Body of pancreas (tissue), 4 donors: ENCODE measurements at places on chromosomes 1 and 21.

DNA sequence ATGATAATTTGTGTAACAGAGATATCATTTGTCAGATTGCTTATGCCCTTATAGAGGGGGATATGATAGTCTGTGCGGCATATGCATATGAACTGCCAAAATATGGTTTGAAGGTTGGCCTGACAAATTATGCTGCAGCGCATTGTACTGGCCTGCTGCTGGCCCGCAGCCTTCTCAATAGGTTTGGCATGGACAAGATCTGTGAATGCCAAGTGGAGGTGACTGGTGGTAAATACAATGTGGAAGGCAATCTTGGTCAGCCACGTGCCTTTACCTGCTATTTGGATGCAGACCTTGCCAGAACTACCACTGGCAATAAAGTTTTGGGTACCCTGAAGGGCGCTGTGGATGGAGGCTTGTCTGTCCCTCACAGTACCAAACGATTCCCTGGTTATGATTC lies 82.4 kb downstream of the ZMYM4 start:
- DNase-seq = no peak

- no peak for DNase-seq
Measured at GRCh38 chr1:111611986-111612385, 7.6 kb upstream of the RAP1A start.

DNA sequence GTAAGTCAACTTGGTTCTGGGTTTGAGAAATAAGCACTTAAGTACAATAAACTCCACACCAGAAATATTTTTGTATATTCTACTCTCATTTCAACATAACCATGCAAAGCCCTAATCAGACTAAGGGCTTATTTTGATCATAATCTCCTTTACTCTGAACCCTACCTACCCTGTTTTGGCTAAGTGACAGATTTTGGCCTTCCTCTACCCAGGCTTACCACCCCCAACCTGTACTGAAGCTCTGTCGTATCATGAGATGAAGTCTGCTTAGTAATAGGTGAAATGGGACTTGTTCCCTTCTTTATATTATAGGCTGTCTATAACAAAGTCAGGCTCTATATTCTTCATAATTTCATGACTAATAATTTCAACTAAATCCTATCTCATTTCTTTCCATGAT lies 135.5 kb downstream of the RERE start:
- DNase-seq = no peak

DNA sequence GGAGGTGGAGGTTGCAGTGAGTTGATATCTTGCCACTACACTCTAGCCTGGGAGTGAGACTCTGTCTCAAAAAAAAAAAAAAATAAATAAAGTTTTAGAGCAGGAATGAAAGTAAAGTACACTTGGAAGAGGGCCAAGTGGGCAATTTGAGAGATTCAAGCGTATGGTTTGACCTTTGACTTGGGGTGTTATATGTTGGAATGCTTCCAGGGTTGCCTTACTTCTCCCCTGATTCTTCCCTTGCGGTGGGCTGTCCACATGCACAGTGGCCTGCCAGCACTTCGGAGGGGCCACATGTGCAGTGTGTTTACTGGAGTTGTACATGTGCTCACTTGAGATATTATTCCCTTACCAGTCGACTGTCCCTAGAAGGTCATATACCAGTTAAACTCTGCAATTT lies 295.5 kb upstream of the PROX1 start:
- no peak for DNase-seq

DNA sequence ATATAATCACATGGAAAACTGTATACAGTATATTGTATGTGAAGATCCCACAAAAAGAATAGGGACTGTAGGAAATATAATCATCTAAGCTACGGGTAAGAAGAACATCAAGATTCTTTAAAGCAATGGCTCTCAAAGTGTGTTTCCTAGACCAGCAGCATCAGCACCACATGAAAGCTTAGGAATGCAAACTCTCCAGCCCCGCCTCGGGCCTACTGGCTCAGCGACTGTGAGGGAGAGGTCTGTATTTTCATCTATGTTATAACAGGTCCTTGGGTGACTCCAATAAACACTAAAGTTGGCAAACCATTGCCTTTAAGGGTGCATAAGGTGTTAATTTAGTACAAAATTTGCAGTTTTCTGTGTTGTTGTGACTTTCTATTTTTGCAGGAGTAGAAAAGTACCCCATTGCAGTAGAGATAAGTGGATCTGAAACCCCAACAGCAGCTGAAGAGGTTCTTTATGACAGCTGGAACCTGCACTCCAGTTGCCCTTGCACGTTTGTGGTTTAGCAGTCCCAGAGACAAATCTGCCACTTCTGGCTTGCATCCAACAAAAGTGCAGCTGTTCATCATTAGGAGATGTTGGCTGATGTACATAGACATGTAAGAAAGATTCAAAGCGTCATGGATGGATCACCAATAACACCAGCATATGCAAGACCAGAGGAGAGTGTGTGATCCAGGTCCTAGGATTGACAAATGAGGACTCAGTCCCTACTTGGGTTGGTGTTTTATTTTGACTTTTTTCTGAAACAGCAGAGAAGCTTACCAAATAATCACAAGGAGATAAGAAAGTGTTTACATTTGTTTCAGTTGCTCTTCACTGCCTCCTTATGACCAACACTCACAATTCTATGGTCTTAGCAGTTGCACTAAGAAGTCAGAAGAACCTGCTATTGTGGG lies 15.9 kb upstream of the IFNAR1 start:
- peak; percentile 6 for DNase-seq

DNA sequence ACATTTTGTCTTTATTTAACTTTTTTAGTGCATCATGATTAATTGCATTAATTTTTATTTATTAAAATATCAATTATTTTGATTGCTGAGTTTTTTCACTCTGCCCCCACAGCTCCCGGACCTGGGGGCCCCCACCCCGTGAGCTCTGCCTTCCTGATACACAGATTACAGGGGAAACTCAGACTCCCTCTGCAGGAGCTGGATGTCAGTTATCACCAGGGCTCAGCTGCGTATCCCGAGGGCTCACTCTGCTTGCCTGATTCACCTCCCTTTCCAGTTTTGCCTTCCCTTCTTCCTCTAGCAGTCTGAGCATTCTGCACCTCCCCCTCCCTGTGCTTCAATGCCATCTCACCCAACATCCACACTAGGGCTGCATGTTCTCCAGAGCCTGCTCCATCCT lies 98.2 kb downstream of the ATP1A1 start:
- DNase-seq = no peak

GRCh38 chr1:173628888-173629287 lies 6.2 kb upstream of the TEX50 start:
- DNase-seq = no peak

DNA sequence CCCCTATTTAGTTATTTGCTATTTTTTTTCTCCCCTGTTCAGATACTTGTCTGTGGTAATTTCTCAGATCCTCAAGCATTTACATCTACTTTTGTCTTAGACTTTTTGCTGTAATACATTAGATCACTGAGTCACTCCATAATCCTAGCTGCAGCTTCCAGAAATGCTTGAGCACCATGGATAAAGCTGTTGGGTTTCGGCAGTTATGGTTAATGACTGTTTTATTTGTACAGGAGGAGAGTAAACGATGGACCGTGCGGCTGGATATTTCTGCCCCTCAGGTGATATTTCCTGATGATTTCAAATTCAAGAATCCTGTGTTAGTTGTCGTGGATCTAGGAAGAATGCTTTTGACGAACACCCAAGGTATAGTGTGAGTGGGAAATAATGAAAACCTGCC lies 42.9 kb downstream of the VPS13D start:
- DNase-seq = no peak

- no peak for DNase-seq
Measured at GRCh38 chr1:92833840-92834239, 2.0 kb downstream of the RPL5 start.

GRCh38 chr1:98278055-98278454 lies 357.2 kb upstream of the DPYD start:
- no peak for DNase-seq

- DNase-seq = no peak
Measured at GRCh38 chr1:230752407-230752806, 5.2 kb downstream of the CAPN9 start.

GRCh38 chr1:197391303-197392226 lies 123.5 kb downstream of the CRB1 start:
- no peak for DNase-seq

DNA sequence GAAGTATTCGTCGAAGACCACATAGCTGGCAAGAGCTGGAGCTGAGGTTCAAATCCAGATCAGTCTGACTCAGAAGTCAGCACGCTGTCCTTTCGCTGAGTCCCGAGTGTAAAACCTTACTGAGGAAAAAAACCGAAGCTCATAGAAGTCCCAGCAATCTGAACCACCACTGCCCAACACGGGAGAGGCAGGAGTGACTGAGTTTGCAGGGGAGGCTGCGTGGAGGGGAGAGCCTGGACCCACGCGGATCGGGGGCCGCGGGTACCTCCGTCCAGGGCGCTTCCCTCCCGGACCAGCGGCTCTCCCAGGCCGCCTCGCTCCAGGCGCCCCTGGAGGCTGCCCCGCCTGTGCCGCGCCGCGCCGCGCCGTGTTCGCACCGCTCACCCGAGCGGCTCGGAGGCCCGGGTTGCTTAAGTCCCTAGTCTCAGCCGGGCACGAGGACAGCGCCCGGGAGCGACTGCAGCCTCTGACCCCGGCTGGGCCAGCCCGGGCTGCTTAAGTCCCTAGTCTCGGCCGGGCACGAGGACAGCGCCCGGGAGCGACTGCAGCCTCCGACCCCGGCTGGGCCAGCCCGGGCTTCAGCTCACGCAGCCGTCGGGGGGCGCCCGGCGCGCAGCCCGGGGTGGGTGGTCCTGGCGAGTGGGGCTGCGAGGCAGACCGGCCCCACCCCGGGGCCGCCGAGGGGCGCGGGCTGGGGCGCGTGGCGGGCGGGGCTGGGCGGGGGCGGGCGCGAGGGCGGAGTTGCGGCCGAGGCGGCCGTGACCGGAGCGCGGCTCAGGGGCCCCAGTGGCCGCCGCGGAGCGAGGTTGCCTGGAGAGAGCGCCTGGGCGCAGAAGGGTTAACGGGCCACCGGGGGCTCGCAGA lies at the start of gene ADAMTSL4:
ADAMTSL4 (plus strand) TSS at position 777 of the 864 bp plus-strand sequence. CDS start 2,881 bp downstream, outside the sequence.
- no peak for DNase-seq

- DNase-seq = no peak
Measured at GRCh38 chr1:22447621-22448111, 4.0 kb upstream of the ZBTB40 start.

DNA sequence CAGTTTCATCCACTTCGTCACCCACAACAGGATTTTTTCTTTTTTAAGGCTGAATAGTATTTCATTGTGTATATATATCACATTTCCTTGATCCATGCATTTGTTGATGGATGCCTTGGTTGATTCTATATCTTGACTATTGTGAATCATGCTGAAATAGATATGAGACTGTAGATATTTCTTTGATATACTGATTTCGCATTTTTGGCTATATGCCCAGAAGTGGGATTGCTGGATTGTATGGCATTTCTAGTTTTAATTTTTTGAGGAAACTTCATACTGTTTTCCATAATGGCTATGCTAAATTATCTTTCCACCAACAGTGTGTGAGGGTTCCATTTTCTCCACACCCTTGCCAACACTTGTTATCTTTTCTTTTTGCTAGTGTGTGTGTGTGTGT lies 5.0 kb downstream of the GUCA2B start:
- no peak for DNase-seq

DNA sequence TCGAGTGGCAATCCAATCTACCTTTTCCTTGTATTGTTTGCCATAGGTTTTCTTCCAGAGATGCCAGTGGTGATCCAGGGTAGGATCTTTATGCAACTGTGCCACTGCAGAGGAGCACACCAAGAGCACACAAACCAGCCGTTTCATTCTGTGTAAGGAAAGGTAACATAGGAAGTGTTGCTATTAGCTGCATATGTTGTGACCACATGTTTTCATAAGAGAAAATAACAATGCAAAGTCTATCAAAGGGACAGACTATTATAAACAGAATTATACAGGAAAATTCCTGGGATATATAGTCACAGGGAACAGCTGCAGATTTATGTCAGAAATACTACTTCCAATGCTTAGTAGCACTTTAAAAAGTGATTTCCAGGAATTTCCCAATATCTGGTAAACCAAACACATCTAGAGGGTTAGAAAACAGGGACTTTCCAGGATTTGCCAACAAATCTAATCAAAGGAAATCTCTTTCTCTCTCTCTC lies 919 bp downstream of the CTSS start:
- no peak for DNase-seq

- DNase-seq = no peak
Measured at GRCh38 chr21:14744368-14744767, 198.3 kb upstream of the SAMSN1 start.

GRCh38 chr1:206744683-206745082 lies 25.9 kb upstream of the IL19 start:
- DNase-seq = no peak

- DNase-seq = no peak
Measured at GRCh38 chr1:238606457-238606856, 715.7 kb upstream of the ZP4 start.

DNA sequence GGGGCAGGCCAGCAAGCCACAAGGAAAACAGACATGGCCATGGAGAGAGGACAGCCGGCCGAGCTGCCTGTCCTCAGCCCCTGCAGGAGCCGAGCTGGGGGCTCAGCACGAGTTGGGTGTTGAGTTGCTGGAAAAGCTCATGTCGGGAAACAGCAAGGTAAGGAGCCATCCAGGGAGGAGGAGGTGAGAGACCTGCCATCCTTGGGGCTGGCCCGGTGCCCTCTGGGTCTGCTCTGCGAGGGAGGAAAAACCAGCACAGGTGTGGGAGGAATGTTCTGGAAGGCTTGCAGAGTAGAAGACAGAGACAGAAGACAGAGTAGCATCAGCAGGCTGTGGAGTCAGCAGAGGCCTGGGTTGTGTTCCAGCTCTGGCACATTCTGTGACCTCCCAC lies 548.8 kb downstream of the PTPRU start:
- DNase-seq = no peak

DNA sequence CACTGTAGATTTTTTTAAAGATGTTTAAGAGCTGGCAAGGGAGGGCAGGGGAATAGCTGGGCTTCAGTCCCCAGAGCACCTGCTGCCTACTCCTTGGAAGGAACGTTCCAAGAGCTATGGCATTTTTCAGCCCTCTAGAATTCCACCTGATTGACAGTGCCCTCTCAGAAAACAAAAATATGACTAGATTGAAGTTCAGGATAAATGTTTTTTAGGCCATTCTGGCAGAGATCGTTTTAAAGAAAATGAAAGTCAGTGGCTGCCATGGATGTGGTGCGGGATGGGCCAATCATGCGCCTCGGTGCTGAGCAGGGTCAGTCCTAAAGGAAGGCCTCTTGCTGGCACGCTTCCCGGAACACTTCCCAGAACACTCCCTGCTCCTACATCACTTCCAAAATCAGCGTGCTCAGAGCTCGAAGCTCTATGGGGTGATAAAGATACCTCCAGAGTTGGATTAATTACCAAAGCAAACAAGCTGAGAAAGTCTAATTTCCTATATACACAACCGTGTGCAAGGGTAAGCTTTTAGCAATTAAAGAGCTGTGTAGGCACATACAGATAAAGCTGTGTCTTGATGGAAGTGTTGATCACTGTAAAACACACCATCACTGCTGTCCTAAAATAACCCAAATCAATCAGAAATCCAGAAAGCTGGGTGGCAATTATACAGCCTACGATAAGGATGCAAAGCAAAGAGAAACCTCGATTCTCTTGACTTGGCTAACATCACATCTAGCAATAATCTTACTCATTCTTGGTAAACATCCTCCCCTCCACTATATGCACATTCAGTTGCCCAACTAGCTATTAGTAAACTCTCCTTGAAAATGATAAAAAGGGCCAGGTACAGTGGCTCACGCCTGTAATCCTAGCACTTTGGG lies 34.6 kb downstream of the TGFBR3 start:
- peak; percentile 86 for DNase-seq

GRCh38 chr1:7516341-7516740 lies 254.8 kb upstream of the VAMP3 start:
- no peak for DNase-seq
